Right renal cortex interstitium (tissue), 3 donors: ENCODE measurements at places on chromosomes 3 and 15. TPM values are rescaled to one million over a fixed set of nuclear protein-coding genes. Genes with fewer than 3 reads are reported as not detected.

DNA sequence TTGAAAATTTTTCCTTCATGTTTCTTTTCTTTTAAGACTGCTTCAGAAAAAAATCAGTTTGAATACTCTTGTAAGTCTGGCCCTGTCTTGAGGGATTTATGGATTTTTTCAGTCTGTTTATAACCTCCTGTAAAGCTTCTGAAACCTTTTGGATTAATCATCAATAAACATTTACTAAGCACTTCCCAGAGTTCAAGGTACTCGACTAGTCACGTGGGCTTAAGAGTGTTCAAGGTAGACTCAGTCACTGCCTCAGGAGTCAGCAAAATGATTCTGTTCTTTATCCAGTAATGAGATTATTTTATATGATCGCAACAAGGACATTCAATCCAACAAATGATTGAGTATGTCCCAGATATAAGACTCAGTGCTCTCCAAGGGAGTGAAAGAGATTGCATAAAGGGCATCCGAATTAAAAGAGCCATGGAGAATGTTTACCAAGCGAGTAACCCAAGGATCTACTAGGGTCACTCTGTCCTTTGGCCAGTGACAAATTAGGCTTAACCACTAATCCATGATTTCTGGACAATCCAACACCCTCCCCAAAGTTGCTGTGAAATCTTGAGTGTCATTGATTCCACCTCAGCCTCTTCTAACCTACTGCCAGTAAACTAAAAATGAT lies 726.6 kb upstream of the NAALADL2 start:
- DNase-seq, result no peak

DNA sequence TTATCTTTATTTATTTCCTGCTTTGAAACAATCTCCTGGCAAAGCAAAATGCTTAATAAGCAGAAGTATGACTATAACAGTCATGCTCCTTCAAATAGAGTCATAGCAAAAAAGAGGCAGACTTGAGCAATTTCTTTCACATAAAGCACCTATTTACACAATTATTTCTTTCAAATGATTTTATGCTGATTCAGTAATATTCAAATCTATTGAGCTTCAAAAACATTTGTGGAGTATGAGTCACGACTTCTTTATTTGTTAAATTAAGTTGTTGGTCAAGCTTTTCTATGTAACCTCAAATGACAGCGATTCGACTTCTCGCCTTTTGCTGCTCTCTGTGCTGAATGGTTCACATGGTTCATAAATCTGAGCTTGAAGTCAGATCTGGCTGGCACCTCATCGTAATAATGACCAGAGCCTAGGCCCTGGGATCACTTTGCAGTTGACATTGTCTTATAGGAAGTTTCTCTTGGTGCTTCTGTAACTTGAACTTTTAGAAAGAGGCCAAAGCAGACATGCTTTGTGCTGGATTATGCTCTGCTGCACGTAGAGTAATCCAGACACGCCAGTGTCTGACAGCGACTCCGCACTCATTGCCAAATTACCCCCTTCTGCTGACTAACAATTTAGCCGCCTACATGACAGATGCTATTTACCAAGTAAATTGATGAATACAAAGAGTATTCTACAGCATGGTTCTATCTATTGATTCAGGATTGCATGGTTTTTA lies 139.0 kb downstream of the MCTP2 start:
- DNase-seq, result no peak

- no peak for DNase-seq
These were observed 4.5 kb downstream of the THBS1 start for GRCh38 chr15:39585389-39585841.

Gene TMEM202
- polyA plus RNA-seq, result not detected

DNA sequence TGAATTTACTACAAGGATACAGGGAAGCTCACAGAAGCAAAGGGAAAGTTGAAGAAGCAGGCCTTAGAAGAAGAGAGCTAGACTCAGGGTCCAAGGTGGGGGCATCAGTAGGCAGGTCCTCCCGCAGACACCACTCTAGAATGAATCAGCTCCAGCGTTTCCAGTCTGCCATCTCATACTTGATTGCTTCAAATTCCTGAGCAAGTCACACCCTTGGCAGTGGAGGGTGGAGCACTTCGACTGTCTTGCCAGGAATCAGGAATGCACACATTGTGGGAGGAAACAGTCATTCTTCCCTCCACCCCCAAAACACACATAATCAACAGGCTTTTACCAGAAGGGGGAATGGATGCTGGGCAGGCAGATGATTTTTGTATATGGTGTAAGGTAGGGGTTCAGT lies 78.5 kb downstream of the CHCHD6 start:
- DNase-seq, result no peak

DNA sequence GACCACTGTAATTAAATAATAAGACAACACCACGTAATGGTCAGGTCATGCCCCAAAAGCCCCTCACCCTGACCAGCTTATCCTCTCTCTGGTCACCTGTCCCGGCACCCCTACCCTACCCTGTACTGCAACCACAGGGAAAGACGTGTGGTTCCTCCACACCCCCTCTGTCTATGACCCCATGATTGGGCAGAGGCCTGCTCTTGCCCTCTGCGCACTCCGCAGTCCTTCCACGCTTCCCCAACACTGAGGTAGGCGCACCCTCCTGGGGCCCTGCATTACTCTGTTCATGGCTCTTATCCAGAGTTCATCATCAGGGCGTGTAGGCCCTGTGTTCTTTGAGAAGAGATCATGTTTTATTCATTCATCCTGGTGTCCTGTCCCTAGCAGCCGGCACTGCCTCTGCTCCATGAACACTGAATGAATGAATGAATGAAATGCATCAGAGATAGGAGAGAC lies 33.8 kb downstream of the MGLL start:
- DNase-seq, result no peak

DNA sequence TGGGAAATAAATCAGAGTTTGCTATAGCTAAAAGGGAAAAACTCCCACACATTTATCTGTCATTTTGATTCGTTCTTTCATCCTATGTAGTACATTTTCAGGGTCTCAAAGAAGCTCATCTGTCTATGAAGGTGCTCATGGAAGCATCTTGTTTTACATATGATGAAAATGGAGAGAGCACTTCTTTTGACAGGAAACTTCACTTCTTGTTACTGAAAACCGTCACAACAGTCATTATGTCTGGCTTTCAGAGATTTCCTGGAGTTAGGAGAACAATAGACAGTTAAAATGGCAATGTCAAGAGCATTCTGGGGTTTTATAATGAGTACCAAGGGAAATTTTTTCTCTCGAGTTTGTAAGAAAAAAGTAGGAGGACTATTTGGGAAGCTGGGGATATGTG lies 83.3 kb downstream of the TMEM108 start:
- DNase-seq, result no peak

DNA sequence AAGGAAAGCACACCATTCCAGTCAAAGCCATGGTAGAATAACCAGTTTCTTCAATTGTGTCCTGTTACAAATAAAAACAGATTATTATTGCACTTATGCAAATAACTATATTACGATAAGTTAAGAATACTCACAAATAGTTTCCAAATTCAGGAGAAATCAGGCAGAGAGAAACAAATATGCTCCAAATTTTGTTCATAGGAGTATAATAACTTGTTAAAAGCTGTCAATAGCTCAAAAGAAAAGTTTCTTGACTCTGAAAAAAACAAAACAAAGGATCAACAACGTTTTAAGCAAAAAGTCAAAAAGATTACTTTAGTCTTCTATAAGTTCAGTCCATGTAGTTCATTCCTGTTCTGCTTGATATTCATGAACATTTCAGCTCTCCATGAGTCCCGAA lies 59.7 kb upstream of the BDH1 start:
- no peak for DNase-seq

DNA sequence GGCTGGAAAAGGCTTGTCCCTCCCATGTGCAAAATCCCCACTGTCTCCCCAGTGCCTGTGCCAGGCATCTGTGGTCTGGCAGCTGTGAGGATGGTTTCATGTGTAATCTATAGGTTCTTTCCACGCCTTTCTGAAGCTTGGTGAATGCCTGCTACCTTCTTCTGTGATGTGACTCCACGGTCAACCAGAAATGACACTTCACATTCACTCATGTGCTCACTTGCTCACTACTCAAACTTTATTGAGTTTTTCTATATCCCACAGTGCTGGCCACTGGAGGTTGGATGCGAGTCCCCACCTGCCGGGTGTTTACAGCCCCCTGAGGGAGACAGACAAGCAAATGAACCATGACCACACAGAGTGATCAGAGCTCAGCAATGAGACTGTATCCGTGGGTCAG lies 27.9 kb upstream of the TLE3 start:
- DNase-seq, result no peak

Gene PLA1A
- polyA plus RNA-seq, result 9.0 TPM

Gene ERICH6
- 0.97 TPM for polyA plus RNA-seq
